ENCODE measurements at places on chromosomes 16 and 17.

DNA sequence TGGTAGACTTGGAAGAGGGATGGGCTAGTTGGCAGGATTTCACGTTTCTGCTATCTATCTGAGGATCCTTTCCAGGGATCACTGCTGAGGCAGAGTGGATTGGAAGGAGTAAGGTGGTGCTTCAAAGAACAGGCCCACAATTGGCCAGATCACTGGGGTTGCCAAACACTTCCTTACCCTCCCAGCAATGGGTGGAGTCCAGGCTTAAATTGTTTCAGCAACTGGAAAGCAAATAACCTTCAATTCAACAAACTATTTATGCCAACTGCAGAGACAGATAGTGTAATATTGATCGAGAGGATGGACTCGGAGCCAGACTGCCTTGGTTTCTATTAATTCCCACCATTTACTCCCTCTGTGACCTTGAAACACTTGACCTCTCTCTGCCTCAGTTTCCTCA lies 2.1 kb downstream of the ARRB2 start:
- DNase-seq = no peak

DNA sequence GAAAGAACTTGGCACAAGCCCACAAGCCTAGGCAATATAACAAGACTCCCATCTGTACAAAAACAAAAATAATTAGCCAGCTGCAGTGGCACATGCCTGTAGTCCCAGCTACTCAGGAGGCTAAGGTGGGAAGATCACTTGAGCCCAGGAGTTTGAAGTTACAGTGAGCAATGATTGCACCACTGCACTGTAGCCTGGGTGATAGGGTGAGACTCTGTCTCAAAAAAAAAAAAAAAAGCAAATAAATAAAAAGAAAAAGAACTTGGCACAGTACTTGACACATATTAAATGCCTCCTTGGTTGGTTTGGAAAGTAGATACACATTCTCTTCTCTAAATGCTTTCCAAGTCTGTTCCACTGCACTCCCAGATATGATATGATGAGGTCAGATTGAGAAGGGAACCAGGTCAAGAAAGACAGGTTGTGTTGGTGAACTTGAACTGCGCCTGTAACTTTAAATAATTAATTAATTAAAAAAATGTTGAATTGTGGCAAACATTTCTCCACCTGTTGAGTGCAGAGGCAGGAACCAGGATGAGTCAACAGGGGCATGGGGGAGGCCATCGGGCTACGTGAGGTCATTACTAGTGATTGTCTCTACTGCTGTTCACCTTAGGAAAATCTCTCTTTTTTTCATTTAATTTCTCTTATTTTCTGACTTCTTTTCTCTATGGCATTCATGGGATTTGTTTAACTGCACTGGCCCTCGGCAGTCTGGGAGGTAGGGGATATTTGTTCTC lies 25.9 kb upstream of the EFCAB13 start:
- no peak for DNase-seq

- DNase-seq = no peak
Measured at GRCh38 chr16:79329166-79329521, 271.4 kb downstream of the MAF start.

DNA sequence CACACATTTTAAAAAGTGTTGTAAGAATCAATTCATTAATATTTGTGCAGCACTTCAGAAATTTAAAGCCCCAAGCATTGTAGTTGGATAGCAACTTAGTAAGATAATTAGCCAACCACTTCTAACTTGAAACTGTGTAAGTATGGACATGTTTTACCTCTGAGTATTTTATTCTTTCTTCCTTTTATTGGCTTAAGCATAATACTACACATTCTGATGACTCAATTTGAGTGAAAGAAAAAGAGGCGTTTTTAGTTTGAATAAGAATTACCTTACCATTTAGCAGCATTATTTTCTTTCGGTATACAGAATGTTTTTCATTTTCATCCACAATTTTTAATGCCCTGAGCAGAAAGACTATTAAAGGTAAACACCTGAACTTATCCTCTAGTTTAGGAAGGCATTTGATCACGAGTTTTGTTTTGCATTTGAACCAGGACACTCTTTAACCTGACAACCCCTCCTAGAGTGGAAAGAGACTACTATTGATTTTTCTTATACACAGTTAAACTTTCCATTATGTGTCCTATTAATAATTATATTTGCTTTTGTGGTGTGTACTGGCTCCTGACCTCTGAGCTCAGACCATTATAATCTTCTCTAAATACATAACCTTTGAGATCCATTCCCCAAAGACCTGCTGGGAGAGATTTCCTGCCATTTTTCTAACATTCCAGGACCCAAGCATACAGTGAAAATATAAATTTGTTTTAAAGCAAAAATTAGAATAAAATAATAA lies 9.2 kb downstream of the NACA2 start:
- DNase-seq = no peak

DNA sequence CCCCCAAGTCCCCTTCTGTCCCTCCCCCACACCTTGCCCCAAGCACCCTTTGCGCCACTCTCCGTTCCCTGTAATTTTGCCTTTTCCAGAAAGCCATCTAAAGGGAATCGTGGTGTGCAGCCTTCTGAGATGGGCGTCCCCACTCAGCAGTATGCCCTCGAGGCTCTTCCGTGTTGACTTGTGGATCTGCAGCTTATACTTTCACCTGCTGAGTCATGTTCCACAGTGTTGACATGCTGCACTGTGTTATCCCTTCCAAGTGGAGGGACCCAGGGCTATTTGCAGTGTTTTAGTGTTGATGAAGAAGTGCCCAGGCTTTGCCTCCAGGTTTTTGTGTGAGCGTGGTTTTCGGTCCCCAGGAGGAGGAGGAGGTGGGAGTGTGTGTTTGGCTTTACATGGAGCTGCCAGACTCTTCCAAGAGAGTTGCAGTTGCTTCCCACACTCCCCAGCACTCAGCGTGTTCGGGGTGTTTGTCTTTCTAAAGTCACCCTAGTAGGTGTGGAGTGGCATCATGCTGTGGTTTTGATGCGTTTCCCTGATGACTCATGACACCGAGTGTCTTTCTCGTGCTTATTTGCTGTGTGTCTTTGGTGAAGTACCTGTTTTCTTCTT lies 32.1 kb upstream of the JPT2 start:
- no peak for DNase-seq

Data from foreskin melanocyte (primary cell).